C1 segment of cervical spinal cord (tissue), 14 donors: ENCODE measurements at places on chromosomes 3 and 15.

- DNase-seq = no peak
Observed at GRCh38 chr3:38738630-38739395, 77.2 kb downstream of the SCN10A start.

GRCh38 chr3:13827699-13828098 is 52.2 kb downstream of the WNT7A start:
- no peak for DNase-seq

DNA sequence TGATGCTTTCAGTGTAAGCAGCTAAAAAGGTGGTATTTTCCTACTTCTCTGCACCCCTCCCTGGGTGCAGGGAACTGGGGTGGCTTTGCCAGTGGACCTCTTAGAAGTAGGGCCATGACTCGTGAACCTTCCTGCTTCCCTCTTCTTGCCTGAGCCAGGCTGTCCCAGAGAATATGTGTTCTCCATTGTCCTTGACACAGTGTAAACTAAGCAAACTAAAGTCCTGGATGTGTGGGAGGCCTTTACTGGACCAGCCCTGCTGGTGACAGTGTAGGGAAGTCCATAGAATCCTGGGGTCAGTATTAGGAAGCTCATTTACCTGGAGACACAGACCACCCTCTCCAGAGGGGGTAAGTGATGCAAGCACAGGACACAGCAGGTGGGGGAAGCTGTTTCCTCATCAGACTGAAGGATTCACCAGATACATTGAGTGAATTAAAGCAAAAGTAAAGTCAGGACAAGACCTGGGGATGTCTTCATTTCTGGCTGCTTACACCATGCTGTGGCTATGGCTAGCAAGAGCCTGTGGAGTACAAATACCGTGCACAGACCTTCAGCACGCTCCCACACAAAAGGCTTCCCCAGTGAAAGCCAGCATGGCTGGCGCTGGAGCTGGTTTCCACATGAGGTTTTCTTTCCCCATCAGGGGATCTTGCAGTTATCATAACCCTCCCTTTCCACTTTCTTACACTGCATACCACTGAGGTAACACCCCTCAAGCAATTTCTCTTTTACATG is 64.8 kb upstream of the LPP start:
- DNase-seq = no peak

- DNase-seq = peak; percentile 39
Observed at GRCh38 chr15:89017370-89018066, 70.7 kb upstream of the ABHD2 start.

GRCh38 chr3:45657853-45658252 is 31.3 kb upstream of the SACM1L start:
- DNase-seq = no peak
